ENCODE measurements at places on chromosomes 4 and X.

GRCh38 chr4:20474119-20474518 lies 222.4 kb downstream of the SLIT2 start:
- no peak for DNase-seq

DNA sequence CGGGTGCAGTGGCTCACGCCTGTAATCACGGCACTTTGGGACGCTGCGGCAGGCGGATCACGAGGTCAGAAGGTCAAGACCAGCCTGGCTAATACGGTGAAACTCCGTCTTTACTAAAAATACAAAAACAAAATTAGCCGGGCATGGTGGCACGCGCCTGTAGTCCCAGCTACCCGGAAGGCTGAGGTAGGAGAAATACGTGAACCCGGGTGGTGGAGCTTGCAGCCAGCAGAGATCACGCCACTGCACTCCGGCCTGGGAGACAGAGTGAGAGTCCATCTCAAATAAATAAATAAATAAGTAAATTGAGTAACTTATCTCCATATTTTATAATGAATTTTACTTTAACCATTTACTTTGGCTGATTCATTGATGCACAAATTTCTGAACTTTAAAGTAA lies 1913.3 kb downstream of the PCDH7 start:
- DNase-seq, result no peak

DNA sequence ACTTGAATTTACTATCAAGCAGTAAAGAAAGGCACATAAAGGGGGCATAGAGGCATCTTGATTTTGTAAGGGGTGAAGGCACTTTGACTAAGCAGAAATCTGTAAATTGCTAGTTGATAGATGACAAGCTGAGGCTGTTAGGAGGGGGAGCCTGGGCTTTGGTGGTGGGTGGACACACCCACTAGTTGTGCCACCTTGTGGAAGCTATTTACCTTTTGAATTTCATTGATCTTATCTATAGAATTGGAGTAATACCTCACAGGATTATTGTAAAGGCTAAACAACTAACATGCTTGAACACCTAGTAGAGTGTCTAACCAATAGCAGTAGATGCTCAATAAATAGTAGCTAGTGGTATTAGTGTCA lies 142.8 kb upstream of the KCNIP4 start:
- DNase-seq, result no peak

GRCh38 chr4:41067369-41067768 lies 147.0 kb downstream of the APBB2 start:
- DNase-seq, result no peak

- DNase-seq, result no peak
Observed at GRCh38 chrX:69083361-69083760, 81.9 kb downstream of the PJA1 start.

DNA sequence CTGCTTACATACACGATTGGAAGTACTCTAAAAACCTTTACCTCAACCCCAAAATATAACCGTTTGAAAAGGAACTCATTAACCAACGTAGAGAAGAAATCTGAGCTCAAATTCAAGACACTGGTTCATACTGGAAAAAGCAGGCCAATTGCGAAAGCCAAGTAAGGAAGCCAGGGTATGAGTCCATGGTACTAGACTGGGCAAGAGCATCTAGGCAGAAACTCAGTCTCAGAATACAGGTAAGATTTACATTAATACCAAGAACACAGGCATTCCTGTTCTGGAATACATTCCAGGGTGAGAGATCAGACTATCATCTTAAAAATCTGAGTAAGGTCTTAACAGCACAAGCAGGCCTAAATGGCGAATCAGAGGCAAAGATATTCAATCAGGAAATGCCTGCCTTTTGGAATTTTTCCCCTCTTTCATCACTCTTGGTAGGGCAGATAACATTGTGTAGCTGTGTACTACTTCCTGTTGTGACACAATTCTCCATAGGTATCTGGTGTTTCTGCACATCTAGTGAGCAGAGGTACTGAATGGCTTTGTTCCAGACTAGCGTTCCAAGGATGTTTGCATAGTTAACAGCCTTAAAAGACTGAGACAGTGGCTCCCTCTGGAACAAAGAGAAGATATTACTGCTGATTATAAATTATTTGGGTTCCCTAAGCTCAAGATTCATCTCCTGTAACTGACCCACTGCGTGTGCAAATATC lies 311.3 kb downstream of the PCDH19 start:
- DNase-seq, result no peak

DNA sequence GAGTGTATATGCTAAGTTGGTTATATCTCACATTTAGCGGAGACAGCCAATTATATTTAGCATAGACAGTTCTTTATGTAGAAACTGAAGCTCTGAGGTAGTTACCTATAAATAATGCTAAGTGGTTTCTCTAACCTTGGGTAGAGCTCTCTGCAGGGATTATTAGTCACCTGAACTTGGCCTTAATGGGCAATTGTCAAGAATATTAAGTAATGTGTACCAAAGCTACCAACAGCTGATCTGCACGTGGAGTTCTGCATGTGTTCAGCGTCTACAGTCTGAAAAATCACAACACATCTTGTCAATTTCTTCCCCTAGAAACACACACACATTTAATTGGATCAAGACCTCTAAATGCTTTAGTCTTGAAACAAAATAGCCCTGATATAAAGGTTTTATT lies 740.6 kb upstream of the FAM241A start:
- no peak for DNase-seq

DNA sequence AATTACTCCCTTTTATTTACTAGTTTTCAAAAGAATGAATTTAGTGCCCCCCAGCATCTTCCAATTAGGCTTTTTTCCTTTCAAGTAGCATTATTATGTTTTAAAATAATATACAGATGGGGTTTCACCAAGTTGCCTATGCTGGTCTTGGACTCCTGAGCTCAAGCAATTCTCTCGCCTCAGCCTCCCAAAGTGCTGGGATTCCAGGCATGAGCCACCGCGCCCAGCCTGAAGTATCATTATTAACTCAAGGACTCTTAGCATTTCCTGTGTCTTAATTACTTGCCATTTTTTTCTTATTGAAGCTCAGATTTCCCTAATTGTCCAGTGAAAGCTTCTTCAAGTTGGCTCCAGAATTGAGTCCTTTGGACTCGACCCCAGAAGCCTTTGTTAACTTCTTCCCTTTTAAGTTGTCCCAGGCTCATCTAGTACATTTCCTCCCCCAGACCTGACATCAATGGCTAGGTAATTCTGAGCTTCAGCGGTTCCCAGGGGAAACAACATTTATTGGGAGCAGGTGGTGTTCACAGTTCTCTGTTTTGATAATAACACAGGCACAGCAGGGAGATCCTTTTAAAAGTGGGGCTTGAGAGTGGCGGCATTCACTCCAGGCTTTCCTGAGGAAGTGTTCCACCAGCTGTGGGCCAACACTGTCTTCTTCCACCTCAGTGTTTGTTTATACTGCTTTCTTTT lies 10.0 kb downstream of the SAT1 start:
- no peak for DNase-seq

DNA sequence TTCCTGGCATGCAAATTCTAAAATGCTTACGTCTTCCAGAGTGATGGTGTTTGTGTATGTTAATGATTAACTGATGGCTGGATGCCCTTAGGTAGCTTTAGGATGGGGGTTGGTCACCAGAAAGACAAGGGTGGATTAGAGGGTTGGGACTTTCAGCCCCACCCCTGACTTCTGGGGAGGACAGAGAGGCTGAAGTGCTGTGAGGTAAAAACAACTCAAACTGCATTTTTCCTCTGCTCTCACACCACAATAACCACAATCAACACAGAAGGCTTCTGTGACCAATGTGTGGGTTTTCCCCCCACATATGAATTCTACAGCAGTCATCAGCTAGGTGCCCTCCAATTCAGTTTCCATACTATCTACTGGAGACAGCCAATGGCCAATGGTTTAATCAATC lies 18.7 kb upstream of the DDIT4L start:
- DNase-seq, result no peak

Measured in mucosa of gallbladder (tissue), 1 donor.